ENCODE measurements at places on chromosomes 1 and 21. TPM values are rescaled to one million over a fixed set of nuclear protein-coding genes. Genes with fewer than 3 reads are reported as not detected.
A peak's percentile ranks its signal among the peaks of the same experiment; 100 is the strongest.

The CFAP74 gene
- total RNA-seq, result not detected

The IGSF3 gene
- total RNA-seq, result 20.9 TPM

The MAP3K21 gene
- total RNA-seq, result 5.9 TPM

The ELF3 gene
- 39.4 TPM for total RNA-seq

The KCNH1 gene
- 5.3 TPM for total RNA-seq

The FCRLA gene
- 0.43 TPM for total RNA-seq

The ZFP69 gene
- total RNA-seq, result not detected

The SPRR2F gene
- not detected for total RNA-seq

- DNase-seq, result no peak
These were observed 48.2 kb upstream of the RCOR3 start for GRCh38 chr1:211210965-211211364.

DNA sequence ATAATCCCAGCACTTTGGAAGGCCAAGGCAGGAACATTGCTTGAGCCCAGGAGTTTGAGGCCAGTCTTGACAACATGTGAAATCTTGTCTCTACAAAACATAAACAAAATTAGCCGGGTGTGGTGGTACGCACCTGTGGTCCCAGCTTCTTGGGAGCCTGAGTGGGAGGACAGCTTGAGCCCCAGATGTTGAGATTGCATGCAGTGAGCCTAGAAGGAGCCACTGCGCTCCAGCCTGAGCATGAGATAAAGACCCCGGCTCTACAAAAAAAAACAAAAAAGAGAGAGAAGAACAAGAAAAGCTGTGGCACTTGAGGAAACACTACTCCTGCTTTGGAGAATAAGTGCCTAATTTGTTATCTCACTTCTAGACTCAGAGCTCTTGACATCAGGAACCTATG is 146.6 kb downstream of the GLUL start:
- no peak for DNase-seq

GRCh38 chr1:78006521-78006920 is 1.8 kb downstream of the DNAJB4 start:
- no peak for DNase-seq

DNA sequence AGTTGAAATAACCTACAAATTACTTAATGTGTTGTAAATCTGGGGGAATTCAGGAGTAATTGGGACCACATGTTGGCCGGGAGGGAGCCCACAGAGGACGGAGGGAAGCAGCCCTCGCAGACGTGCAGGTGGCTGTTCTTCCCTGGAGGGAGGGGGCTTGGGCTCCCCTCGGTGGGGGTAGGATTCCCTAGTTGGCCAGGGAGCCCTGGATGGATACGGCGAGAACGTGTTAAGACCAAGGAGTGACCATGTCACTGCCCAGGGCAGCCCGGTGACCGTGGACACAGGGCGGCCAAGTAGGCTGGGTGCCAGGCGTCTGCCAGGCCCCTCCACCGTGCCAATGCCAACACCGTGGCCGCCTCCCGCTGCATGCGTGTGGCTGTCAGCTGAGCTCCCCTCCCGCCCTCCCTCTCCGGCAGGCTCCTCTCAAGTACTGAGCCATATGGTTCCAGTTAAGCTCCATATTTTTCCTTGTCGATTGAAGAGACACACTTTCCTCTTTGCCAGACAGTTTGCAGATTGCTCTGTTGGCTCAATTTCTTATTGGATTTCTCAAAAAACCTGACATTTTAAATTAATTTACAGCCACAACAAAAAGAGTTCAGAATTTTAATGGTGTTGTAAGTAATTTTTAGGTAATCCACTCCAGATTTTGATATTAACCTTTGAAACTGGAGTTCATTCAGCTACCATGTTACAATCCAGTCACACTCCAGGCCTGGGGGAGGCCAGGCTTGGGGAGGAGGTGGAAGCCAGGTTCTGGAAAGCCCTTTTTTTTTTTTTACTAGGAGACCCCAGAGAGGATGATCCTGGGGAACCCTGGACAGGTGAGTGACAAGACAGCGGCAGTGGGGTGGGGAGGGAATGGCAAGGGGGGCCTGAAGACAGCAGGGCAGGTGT is 71.2 kb downstream of the CASZ1 start:
- no peak for DNase-seq

DNA sequence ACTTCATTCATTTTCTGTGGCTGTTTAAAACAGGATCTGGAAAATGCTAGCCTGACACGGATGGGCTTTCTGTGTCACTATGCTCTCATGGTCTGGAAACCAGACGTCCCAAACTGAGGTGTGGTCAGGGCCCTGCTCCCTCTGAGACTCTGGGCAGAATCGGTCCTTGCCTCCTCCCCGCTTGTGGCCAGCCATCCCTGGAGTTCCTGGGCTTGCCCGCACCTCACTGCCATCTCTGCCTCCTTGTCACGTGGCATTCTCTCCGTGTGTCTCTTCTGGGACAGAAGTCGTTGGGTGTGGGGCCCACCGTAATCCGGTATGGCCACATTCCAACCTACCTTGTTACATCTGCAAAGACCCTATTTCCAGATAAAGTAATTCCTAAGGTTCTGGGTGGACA is 10.1 kb upstream of the ACTRT2 start:
- no peak for DNase-seq

DNA sequence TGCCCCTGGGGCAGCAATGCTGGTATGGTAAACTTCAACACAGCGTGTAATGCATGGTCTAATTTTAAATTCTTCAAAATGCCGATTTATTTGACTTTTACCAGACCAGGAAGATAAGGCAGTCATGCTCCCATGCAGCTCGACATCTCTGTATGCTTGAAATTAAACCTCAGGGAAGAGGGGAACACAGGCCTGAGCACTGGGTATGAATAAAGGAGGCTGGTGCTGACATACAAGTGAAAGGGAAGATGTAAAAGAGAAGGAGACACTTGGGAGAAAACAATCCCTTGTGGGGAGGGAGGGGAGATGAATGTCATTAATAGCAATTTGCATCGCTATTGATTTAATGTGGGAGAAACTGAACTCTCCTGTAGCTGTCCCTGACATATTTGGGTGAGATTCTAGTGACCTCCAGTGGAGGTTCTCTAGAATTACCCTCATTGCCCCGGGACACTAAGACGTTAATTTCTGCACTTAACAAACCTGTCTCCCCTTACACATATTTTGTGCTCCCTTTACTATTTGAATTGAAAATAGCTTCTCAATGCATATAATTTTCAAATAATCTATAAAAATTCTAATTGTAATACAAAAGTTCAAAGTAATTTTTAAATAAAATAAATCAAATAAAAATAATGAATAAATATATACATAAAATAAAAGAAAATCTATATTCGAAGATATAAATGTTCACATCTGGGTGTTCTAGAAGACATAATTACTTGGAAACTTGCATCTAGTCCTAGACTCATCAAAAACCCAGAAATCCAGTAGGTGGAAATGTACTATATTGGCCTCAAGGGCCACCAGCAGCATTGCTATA is 283.1 kb downstream of the LMX1A start:
- DNase-seq, result peak; percentile 49

DNA sequence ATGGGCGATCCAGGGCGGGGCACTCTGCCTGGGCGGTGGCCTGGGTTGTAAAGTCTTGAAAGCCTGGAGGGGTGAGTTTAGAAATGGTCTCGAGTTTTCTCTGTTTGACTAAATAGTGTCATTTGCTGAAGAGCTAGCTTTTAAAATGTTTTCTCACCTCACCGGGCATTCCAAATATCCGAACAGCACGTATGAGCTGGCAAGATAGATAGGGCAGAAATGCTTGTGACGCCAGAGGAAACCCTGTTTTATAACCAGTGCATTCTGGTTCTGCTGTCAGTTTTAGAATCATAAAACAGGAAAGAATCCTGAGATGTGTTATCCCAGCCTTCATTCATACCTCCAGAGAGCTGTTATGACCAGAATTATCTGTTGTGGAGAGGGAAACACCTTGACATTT is 725 bp downstream of the RTCA start:
- peak; percentile 4 for DNase-seq

DNA sequence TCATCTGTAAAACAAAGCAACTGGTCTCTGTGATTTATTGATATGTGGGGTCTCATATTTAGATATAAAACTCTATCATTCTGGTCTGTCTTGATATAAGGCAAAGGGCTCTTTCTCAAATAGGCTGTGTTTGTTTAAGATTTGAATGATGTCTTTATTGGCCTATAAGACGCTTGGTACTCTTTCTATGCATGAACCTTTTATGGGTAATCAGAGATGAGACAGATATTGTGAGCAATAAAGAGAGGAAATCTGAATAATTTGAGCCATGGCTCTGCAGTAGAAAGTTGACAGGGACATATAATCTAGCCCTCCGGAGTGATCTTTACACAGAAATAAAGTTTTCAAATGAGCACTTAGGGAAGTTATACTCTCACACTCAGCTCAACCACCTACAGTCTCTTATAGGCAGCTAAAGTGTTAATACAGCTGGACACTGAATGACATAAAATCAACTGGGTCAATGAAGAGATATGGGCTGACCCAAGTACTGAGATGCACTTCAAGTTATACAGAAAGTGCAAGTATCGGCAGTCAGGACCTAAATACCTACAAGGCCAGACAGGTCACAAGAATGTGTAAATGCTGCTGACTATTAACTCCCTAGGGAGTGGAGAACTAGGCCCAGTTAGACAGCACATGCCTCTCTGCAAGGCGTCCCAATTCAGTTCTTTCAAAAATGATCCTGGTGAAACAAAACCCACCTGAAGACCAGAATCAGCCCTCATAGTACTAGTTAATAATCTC is 111.0 kb downstream of the PTPN14 start:
- DNase-seq, result no peak

DNA sequence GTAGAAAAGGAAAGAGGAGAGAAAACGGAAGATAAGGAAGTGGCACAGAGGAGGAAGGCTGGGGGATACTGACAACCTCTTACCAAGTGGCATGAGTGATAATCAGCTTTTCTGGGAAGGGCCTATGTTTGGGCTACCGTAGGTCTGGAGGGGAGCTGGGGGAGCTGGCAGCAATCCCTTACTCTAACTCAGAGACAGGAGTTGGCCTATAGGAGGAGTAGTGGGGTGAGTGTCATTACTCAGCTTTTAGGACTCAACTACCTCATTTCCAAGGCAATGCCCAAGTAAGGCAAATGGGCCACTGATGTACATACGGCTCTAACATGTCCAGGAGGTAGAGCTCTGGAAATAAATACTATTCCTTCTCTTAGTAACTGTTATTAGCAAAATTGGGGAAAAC is 48.7 kb upstream of the DMRTA2 start:
- no peak for DNase-seq

DNA sequence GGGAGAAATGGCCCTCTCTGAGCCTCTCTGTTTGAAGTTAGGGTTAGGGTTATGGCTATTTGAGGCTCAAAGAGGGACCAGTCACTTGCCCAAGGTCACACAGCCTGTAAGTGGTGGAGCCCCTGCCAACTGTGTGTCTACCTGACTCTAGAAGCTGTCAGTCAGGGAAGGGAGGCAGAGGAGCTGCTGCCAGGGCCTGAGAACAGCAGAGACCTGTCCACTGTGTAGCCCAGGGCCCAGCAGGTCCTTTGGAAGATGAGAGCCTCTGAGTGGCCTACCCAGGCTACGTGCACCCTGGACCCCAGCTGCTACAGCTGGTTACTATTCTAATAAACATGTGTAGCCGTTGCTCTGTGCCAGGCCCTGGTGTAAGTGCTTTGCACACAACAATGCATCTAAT is 15.1 kb upstream of the EDN2 start:
- no peak for DNase-seq

DNA sequence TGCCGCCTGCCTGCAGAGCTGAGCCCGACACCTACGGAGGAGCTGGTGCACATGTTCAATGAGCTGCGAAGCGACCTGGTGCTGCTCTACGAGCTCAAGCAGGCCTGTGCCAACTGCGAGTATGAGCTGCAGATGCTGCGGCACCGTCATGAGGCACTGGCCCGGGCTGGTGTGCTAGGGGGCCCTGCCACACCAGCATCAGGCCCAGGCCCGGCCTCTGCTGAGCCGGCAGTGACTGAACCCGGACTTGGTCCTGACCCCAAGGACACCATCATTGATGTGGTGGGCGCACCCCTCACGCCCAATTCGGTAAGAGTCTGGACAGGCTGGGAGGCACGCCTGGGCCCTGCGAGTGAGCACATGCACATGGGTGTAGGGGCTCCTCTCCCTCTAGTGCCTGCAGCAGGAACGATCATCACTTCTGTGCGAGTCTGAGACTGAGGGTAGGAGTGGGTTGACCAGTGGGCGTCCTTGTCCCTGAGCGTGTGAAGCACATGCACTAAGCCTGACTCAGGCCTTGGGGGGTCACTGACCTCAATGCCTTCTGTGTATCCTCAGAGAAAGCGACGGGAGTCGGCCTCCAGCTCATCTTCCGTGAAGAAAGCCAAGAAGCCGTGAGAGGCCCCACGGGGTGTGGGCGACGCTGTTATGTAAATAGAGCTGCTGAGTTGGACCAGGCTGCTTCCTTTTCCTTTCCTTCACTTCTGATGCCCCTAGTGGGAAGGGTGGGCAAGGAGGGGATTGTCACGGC is 6.9 kb downstream of the DMAP1 start:
- no peak for DNase-seq

GRCh38 chr1:155984341-155984740 is 6.0 kb upstream of the ARHGEF2 start:
- DNase-seq, result no peak

DNA sequence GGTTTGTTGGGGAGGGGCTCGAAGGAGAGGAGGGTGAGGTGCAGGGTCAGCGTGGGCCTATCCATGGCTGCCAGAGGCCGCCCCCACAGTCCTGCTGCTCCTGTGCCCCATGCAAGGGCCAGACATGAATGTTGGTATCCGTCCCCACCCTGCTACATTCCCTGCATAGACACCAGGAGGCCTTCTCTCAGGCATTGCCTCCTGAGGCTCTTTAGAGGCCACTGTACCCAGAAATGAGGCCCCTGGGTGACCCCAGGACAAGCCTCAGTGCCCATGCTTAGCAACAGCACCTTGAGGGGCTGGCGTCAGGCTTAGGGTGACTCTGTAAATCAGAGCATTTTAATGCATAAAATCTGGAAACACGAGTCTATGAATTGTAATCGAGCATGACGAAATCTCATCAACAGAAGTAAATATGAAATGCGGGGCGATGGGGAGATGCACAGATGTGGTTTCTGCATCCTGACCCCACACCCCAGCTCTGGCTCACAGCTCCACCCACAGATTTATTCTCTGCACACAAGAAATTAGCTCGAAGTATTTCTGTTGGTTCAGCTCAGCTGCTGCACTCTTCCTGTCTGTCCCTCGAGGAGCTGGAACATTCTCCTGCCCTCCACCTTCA is 124.0 kb upstream of the CSF3R start:
- no peak for DNase-seq

DNA sequence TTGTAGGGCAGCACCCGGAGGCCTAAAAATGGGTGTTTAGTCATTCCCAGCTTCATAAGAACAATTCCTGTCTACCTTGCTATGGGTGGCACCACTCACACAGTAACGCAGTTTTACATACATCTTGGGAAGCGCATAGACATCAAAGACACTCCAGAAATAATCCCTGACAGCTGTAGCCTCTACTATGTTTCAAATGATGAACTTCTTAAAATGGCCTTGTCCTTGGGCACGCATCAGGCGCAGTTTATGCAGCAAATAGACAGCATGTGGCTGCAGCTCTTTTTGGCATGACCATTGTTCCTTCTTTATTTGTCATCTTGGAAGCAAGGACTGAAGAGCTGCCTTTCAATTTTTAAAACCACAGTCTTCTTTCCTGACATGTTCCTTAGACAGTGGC is 77.6 kb upstream of the CACYBP start:
- DNase-seq, result no peak

All from A172 (cell line).